Thymus (tissue), 14 donors: ENCODE measurements at places on chromosomes 7 and 10.

- no peak for DNase-seq
Observed at GRCh38 chr10:127298381-127298780, 102.0 kb upstream of the INSYN2A start.

DNA sequence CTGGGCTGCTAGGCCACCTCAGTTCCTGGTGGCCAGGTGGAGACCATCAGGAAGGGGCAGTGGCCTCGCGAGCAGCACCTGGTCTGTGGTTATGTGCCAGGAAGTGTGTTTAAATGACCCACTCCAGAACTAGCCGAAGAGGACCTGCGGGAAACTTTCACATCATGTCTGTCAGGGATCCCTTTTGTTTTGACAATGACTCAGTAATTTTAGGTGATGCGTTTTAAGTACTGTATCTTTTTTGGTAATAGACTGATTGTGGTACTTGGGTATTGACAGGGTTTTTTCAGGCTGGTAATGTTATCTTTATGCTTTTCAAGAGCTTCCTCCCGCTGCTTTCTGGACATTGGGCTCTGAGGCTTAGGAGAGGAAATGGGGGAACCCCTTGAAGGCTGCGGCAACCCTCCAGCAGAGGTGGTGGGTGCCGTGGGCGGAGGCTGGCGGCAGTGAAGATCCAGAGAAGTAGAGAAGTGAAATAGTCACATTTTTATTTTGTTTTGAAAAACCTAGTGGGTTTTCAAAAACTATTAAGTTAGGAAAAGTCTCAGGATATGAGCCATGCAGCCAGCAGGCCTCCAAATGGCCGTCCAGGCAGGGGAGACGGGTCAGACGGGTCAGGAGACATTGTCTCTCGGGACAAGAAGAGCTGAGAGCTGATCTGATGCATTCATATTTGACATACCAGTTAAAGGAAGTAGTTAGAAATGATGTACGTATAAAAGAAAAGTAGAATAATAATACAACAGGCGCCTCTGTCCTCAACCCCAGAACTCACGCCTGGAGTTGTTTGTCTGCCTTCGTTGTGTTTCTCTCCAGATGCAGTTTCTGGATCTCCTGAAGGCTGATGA is 27.7 kb downstream of the PPP2R2D start:
- DNase-seq = no peak

DNA sequence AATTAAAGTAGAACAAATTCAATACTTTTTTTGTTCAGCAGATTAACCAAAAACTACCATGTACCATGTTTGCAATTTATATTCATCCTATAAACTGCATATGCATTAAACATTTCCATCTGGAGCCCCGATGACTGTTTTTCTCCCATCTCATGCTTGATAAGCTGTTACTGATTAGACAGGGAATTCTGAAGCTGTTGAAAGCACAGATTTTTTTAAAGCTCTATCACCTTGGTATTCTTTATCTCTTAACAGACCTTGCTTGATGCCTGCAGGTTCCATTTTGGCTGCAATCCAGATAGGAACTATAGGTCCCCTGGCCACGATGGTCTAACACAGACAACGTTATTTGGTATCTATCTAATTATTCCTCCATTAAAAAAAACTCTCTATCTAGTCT is 961.7 kb downstream of the CNTNAP2 start:
- no peak for DNase-seq

GRCh38 chr7:43647673-43648472 is 65.0 kb downstream of the STK17A start:
- no peak for DNase-seq

- no peak for DNase-seq
Observed at GRCh38 chr10:45673074-45673648, 589 bp upstream of the ZFAND4 start.

DNA sequence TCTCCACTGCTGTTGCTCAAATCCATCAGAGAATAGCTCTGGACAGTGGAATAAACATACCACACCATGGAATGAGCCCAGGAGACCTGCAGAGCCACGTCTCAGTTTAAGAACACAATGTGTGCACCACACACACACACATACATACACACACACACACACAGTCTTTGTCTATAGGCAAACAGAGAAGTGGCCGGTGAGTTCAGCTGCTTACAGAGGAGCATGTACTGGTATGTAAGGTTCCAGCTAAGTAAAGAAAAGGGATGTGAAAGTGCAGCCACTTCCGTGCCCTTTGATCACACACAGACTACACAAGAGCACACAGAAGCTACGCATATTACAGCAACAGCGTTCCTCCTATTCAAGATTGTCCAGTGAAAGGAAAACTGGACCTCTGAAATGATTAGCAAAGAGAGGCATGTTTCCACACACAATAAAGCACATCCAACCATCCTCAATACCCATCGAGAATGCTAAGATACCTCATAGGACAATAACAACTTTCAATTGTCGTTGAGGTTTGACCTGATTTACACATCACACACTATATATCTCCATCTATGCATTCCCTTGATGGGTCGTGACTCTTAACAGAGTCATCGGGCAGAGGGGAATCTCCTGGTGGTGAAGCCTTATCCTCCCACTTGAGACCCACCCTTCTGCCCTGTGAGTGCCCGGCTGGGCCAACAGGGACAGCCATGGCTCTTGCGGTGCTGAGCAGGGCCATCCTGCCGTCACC is 23.6 kb downstream of the SLC35B4 start:
- no peak for DNase-seq

- no peak for DNase-seq
Observed at GRCh38 chr10:68756766-68757165, 35.7 kb downstream of the CCAR1 start.

GRCh38 chr7:137717811-137718271 is 128.9 kb downstream of the DGKI start:
- DNase-seq = no peak
